ENCODE measurements at places on chromosomes 16 and 17.

DNA sequence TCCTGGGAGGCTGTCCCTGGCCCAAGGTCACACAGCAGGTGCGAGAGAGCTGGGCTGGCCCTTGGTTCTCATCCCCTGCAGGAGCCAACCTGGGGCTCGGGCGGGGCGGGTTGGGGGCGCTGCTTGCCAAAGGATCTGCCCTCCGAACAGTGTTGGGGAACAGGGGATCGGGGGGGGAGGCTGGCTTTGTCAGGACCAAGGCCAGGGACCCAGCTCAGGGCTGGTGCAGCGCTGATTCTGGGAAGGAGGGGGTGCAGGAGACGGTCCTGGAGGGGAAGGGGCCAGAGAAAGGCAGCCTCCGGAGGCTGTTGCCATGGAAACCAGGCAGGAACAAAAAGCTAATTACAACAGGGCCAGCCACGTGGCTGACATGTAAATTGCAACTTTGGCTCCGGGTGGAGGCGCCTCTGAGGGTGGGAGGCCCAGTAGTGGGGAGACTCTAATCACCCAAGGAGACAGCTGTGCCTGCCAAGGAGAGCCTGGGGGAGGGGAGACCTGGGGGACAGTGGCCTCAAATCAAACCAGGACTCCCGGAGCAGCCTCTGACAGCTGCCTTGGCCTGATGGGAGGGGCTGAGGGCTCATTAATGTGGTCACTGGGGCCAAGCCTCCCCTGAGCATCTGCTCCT is 1.3 kb downstream of the TUBB3 start:
- DNase-seq, result no peak

- DNase-seq, result no peak
These were observed 83.5 kb downstream of the CDYL2 start for GRCh38 chr16:80720804-80721371.

- DNase-seq, result no peak
These were observed 2.1 kb downstream of the IRF8 start for GRCh38 chr16:85901110-85901509.

DNA sequence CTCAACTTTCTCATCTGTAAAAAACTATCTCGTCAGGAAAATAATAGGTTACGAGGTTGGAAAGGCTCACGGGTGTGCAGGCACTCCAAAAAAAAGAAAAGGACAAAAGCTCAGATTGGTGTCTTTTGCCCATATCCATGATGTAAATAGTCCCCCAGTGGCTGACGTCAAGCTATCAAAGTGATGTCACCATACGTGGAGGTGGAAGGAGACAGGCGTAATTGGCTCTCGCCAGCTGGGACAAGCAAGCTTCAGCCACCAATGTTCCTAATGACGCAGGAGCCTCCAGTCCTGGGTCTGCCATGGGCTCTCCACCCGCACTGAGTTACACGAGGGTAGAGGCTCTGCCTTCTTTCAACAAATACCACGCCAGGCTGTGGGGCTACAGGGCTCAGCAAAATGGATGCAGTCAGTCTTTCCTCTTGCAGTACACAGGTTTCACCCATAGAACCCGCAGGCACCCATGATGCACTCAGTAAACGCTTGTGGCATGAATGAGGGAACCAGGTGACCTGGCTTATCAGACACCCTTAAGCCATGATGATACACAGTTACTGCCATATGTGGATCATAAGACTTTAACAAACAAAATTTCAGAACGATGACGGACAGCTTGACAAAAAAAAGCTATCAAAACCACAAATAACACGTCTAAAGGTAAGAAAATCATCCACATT is 50.5 kb downstream of the COTL1 start:
- DNase-seq, result no peak

- peak; percentile 20 for DNase-seq
These were observed 19.1 kb upstream of the TEX2 start for GRCh38 chr17:64281962-64282752.

- DNase-seq, result no peak
These were observed 5.2 kb downstream of the OMG start for GRCh38 chr17:31291820-31292219.

DNA sequence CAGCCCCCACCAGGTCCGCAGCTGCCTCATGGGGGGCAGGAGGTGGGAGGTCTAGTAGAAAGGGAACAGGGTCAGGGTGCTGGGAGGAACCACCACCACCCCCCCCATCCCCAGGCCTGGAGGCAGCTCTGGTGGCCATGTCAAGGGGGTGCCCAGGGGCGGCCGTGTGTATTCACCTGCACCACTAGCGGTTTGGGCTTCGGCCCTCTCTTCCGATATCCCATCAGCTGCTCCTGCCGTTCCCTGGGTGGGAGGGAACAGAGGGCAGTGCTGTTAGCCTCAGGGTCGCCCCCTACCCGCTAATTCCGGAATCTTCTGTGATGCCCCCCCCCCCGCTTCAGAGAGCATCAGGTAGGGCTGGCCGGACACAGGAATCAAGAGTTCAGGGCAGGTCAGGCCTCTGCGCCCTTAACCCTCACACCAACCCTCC is 3.8 kb downstream of the CBX4 start:
- DNase-seq, result no peak

GRCh38 chr16:48277158-48277557 is 29.8 kb upstream of the ABCC11 start:
- no peak for DNase-seq

DNA sequence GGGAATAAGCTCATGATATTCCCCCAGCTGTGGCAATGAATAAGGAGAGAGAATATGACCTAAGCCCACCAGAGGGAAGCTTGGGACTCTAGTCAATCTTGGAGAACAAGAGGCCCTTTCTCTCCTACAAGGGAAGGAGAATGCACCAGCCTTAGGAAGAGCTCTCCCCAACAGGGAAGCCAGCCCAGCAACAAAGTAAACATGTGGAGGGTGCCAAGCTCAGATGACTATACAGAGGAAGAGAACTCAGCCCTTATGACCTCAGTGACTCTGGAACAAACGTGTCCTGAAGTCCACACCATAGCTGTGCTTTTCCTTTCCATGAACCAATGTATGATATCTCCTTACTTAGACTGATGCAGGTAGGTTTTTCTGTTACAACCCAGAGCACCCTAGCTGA is 219.7 kb downstream of the GSG1L start:
- no peak for DNase-seq
